Activated CD4-positive, alpha-beta T cell treated with anti-CD3 and anti-CD28 coated beads for 4 hours (primary cell): ENCODE measurements at places on chromosomes 3 and 15.

GRCh38 chr3:21310891-21311290, 440.1 kb downstream of the ZNF385D start:
- DNase-seq, result no peak

GRCh38 chr3:175969456-175969855, 1110.3 kb downstream of the NAALADL2 start:
- DNase-seq, result no peak

DNA sequence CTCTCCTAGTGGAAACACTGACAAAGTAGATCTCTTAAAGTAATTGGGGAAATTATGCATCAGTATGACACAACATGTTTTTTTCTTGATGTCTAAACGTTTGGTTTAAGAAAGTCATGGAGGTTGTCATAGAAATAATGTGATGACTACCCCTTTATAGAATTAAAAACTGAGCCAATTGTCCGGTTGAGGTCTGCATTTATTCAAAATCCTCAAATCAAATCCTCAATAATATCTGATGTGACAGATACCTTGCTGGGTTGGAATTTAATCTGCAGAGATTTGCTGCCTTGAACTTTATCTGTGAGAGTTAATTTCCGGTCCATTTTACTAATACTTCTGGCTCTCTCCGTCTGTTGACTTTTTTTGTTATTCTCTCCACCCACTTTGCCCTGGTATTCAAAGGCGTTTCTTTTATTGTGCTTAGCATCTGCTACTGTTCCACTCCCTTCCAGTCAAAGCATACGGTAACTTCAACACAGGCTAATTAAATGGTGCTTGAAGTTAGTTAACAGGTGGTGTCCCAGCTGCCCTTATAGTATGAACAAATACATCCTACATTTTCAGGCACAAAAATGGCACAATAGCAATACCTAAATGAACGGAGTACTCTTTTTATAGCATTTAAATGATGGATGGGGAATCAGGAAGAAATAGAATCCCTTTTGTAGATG, 628.3 kb downstream of the ROBO1 start:
- no peak for DNase-seq

DNA sequence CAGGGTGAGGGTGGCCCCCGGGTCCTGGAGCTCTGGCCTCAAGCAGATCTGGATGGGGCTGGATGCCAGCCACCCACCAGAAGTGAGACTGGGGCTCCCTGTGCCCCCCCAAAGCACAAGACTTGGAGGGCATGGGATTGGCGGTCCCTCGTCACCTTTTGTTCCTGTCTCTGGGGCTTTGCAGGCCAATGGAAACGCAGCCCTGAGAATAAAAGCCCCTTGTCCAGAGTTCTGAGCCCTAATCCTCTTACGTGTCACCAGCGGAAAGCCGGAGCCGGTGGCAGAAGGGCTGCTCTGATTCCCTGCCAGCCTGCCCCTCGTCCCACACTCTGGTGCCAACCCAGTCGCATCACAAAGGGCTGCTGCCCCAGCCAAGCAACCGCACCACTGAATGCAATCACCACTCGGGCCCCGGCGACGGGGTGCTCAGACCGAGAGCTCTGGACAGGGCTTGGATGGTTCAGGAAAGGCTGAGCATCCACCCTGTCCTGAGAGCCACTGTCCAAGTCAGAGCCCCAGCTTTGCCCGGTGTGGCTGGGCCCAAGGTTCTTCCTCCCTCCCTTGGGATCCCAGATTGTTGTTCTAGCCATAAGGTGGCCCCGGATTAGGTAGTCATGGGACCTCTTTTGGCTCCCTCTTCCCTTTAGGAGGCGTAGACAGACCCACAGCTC, 22.8 kb upstream of the ELP6 start:
- no peak for DNase-seq

- DNase-seq, result no peak
These were observed 41.4 kb upstream of the FLNB start for GRCh38 chr3:57966829-57967228.

- peak; percentile 14 for DNase-seq
These were observed 65.9 kb downstream of the BTD start for GRCh38 chr3:15667484-15667883.

DNA sequence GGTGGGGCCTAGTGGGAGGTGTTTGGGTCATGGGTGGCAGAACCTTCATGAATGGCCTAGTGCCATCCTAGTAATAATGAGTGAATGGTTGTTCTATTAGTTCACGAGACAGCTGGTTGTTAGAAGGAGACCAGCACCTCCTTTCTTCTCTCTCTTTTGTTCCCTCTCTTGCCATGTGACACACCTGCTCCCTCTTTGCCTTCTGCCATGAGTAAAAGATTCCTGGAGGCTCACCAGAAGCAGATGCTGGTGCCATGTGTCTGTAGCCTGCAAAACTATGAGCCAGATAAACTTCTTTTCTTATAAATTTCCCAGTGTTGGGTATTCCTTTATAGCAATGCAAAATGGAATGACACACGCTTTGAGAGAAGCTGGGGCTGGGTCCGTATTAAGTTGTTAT, 89.0 kb upstream of the SLC4A7 start:
- DNase-seq, result no peak

DNA sequence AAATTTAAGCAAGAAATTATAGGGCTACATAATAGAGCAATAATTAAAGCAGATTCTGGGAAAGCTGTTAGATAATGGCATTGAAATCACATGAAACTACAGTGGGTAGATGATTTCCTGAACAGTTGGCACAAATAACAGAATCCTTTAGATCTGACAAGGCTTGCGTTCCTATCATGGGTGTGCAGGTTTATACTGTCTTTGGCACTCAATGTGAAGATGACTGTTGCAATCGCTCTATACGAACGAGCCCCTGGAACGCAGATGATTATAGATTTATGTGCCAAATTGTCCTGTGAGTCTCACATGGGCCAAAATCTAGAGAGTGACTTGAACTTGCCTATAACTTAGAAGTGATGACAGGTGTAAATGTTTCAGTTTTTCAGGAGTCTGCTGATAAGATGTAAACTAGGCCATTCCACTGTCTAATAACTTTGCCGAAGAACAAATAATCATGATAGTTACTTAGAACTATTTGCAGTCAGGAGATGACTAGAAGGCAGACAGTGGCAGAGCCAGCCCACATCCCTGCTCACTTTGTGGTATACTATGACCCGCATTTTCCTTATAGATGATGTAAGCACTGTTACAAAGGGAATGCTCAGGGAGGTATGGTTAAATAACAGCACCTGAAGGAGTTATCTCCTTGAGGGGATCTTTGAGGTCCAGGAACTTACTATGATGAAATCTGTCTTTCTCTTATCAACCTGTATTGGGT, 30.5 kb upstream of the TRPC1 start:
- no peak for DNase-seq

DNA sequence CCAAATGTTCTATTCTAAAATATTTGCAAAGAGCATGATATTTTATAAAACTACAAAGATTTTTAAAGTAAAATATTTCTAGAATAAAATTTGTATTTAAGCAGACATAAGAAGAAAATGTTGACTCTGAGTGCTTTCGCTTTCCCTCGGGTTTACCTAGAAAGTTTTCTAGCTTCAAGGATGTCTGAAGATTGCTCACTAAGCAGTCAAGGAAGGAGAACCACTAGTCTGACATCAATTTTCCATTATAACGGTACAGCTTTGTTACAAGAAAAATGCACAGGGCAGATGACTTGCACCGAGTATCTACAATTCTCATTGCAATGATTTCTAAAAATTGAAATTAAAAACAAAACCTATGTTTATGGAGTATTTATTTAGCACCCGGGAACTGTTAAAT, 14.2 kb downstream of the GPR15 start:
- no peak for DNase-seq

GRCh38 chr3:11477407-11477911, 166.3 kb downstream of the VGLL4 start:
- no peak for DNase-seq

DNA sequence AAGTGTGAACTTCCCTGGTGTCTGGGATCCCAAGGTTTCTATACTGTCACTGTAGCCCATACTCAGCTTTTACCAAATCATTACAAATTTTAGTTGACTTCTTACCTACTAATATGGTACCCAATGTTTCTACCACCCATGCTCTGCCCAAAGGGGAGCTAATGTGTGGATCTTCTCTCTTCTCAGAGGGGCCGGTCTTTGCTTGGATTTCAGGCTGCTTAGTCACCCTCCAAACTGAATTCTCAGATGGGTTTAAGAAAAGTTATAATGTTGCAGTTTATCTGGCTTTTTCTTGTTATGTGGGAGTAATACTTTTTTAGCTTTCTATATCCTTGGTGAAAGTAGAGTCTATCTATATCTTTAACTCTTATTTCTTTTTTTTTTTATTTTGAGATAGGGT, 67.1 kb upstream of the AKAP13 start:
- DNase-seq, result no peak

GRCh38 chr3:98002717-98003116, 30.5 kb upstream of the RIOX2 start:
- no peak for DNase-seq

GRCh38 chr3:49255112-49255511, 21.9 kb downstream of the C3orf62 start:
- no peak for DNase-seq
